Right atrium auricular region (tissue), 2 donors: ENCODE measurements at places on chromosomes 2 and 18. TPM values are rescaled to one million over a fixed set of nuclear protein-coding genes. Genes with fewer than 3 reads are reported as not detected.

DNA sequence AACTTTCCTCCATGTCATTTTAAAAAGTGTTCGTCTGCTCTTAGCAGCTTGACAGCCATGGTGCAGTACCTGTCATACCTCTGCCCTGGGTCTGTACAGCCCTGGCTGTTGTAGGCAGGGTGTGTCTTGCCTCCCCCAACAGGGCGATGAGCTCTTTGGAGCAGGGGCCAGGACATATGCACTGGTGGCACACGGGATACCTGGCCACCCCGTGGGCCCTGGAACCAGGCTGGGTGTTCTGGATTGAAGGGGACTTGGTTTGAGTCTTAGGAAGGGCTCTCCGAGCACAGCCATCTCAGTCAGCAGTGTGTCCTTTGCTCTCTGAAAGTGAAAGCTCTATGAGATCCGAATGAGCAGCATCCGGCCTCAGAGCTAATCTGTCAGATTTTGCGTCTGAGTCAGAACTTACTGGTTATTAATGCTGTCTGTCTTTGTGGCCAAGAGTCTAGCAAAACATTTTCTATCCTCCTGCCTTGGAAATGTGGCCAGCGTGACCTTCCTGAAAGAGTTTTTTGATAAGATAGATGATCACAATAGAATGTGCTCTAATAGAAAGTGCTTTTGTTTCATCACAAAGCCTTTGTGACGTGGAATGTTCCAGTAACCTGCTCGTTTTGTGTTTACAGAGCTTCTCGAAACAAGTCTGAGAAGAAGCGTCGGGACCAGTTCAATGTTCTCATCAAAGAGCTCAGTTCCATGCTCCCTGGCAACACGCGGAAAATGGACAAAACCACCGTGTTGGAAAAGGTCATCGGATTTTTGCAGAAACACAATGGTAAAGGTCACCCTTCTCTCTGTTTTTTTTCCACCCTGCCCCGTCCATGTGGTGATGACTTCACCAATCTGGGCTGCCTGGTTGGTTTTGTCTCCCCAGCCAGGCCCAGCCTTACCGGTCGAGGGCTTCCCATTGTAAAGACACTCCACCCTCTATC lies 77.3 kb upstream of the RPL31 start:
- DNase-seq: peak; percentile 88

- no peak for DNase-seq
Measured at GRCh38 chr2:47174733-47175361, 19.7 kb upstream of the STPG4 start.

- DNase-seq: no peak
Measured at GRCh38 chr18:13568443-13569392, 157.6 kb downstream of the FAM210A start.

GRCh38 chr2:205858881-205859441 lies 176.7 kb downstream of the NRP2 start:
- peak; percentile 70 for DNase-seq

DIPK1C gene
- total RNA-seq: 2.6 TPM

SERPINB3 gene
- not detected for total RNA-seq
